ENCODE measurements at places on chromosomes 12 and 14.

DNA sequence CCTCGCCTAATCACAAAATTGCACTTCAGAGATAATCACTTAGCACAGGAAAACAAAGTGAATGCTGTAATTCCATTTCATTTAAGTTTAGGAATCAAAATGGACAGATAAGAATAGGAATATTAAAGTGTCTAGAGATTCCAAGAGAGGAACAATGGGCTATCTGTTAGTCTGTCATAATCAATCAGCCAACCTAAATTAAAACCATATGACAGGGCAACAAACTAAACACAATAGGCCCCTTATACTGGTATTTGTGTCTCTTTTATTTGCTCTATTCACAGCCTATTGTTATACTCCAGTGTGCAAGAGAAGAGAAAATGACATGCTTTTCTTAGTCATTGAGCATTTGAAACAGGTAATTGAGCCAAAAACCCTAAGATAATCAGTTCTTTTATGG is 259.4 kb downstream of the PRKD1 start:
- no peak for DNase-seq

- no peak for DNase-seq
Observed at GRCh38 chr12:98123021-98123461, 392.3 kb upstream of the TMPO start.

- no peak for DNase-seq
Observed at GRCh38 chr14:66606826-66607225, 98.9 kb downstream of the GPHN start.

DNA sequence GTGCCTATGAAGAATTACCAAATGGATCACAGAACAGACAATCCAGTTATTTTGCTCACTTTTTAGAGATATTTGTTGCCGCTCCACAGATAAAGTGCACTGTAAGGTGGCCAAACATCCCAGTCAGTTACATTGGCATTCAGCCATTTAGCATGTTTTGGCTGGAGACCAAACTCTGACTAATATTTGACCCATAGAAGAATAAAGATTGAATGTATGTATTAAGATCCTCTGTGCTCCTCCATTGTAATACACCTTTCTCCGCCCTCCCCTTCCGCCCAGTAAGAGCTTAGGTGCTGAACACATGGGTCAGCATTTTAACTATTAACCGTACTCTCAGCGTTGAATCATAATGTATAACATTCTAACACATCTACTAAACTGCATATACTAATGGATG is 163.4 kb downstream of the ANO6 start:
- DNase-seq: no peak
